8988T (cell line): ENCODE measurements at places on chromosomes 11 and 22.

- no peak for DNase-seq
Observed at GRCh38 chr11:786235-787083, 3.4 kb downstream of the CEND1 start.

DNA sequence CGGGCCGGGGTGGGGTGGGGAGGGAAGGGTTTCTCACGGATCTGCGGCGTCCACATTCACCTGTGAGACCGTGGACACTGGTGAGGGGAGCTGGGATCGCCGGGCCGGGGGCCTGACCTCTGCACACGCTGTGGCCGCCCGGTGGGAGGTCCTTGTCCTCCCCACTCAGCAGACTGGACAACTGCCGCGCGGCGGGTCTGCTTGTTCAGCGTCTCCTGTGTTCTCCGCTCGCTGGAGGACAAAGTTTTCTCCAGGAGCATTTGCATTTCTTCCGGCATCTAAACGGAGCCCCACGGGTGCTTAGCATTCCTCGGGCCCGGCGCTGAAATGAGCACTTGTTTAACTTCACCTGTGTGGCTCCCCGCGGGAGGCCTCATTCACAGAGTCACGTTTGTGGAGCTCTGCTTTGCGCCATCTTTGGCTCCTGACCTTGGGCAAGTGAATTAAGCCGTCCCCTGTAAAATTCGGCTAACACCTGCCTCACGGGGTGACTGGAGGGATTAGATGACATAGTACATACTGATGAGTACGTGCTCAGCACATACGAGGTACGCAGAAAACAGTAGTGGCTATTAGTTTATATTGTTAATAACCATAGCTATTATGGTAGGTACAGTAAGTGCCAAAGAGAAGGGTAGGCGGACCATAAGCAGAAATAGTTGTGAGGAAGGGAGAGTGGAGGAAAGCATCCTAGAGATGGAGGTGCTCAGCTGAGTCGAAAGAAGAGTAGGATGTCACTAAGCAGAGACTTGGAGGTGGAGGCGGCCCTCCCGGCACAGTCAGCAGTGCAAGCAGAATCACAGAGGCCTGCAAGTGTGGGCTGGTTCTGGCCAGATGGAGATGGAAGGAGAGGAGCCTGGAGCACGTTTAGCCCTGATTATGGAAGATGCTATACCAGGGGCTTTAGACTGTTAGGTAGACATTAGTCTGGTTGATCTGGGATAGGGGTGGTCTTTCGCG is 885 bp downstream of the TRMU start:
- DNase-seq = no peak

DNA sequence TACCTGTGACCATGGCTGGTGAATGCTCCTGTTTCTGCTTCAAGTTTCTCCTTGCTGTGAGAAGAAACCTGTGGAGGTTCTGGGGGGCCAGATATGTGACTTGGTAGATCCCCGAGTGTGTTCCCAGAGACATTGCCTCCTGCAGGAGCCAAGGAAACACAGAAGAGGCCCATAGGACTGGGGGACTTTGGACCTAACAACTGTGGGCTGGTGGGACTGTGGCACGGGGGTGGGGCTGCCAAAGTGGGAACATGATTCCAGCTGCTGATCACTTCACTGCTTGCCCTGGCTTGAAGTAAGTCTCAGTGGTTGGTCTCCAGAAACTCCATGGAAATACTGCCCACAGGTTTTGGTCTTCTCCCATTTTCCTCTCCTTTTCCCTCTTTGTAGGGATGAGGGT is 4.1 kb upstream of the NR1H3 start:
- no peak for DNase-seq

GRCh38 chr11:11155962-11156815 is 196.9 kb downstream of the CSNK2A3 start:
- DNase-seq = peak; percentile 74

DNA sequence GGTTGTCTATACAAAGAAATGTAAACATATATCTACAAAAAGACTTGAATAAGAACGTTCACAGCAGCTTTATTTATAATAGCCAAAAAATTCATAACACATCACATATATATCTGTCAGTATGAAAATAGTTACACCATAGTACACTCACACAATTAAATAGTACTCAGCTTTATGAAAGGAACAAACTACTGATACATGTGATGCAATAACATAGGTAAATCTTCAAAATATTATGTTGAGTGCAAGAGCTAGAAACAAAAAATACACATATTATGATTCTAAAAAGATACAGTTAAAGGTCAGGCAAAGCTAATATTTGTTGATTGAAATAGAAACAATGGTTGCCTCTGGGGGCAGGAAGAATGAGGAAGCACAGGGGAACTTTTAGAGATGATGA is 6.6 kb downstream of the MRGPRX2 start:
- no peak for DNase-seq

- no peak for DNase-seq
Observed at GRCh38 chr22:31836010-31836409, 82.2 kb downstream of the DEPDC5 start.

GRCh38 chr11:105838668-105839384 is 183.2 kb downstream of the MSANTD4 start:
- no peak for DNase-seq

DNA sequence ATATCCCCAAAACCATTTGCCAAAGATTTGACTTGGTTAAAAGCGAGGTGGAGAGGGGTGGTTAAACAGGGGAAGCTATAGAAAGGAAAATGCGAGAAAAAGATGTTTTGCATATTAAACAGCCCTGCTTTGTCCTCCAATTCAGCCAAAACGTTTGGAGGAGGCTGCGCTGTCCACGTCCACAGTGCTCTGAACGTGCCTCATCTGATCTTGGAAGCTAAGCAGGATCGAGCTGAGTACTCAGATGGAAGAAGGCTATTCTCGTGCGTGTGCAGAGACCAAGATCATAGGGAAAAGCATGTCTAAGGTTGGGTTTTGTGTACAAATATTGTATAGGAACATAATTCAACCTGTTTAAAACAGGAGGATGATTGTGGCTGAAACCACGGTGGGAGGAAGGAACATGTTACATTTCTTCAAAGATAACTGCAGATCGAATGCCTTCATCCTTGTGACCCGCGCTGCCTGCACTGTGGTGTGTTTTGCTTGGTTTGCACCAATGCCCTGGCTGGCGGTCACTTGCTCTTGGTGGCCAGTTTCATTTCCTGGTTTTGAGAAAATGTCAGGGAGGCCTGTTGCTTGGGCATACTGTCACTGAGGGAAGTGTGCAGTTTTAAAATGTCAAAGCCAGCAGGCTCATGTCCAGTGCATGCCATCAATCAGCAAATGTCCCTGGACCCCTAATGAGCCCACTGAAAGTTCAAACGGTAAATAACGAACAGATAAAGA is 40.4 kb downstream of the FLI1 start:
- no peak for DNase-seq

DNA sequence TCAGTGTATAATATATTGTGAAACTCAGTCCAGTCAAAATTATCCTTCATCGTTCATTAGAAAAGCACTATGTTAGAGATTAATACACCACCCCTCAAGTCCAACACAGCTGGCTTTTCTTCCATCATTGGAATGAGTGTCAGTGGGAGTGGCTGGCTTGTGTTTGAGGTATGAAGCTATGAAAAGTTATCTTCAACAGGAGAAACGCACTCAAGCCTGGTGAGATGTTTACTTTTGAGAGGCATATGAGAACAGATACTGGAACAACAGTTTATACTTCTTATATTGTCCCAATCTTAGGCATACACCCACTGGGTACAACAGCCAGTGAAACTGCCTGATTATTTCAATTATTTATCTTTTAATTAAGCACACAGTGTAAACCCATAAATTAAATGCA is 34.3 kb downstream of the PLEKHB1 start:
- no peak for DNase-seq

DNA sequence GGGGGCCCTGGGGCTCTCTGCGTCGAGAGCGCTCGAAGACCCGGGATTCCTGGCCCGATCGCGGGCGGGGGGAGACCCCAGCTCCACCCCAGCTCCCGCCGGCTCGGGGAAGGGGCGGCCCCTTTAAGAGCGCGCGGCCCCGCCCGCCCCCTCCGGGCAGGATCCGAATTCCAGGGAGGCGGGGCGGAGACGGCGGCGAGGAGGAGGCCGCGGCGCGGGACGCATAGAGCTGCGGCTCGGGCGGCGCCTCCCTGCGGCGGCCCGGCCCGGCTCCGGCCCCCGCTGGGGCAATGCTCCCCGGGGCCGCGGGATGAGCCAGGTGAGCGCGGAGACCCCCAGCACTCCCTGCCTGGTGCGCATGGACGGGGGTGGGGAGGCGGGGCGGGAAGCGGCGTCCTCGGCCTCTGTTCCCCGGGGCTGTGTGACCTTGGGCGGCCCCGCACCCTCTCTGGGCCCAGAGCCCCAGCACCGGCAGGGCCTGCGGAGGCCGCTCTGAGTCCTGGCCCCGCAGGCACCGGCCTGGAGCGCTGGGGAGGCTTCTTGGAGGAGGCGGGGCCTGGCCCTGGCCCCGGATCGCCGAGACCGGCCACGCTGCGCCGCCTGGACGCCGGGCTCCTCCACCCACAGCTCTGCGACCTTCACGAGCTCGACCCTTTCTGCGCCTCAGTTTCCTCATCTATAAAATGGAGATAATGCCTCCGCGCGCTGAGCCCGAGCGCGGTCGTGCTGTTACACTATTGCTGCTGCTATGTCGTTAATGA is 565 bp downstream of the GAS2L1 start:
- DNase-seq = no peak

DNA sequence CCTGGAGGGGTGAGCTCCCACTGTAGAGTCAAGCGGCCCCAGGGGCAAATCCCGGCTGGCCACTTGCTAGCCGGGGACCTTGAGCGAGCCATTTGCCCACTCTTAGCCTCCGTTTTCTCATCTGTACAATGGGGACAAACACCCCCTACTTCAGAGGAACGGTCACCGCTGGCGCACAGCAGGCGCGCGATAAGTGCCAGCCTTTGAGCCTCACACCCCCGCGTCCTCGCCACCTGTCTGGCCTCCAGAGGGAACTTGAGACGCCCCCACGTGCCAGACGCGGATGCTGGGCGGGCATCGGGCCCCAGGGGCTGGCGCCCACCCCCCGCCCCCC is 72.6 kb upstream of the TCF20 start:
- peak; percentile 54 for DNase-seq

DNA sequence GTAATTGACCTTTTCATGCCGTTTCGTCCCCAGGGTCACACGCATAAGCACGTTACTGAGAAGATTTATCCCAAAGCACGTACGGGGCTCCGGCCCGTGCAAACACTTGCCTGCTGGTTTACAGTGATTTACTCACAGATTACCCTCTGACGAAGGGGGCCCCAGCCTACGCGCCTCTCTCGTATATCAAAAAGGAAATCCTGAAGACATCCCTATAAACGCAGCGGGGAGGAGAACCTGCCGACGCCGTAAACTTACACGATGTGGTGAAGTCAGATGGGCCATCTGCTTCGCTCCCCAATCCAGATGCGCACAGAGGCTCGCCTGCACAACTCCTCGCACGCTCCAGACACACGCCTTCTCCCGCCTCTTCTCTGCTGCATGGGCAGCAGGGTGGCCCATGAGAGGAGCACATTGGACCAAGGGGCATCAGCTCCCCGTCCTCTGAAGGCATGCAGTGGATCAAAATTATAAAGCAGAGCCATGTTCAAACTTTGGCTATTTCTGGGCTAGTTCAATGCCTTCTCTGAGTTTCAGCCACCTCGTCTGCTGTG is 123.6 kb downstream of the MN1 start:
- DNase-seq = no peak

DNA sequence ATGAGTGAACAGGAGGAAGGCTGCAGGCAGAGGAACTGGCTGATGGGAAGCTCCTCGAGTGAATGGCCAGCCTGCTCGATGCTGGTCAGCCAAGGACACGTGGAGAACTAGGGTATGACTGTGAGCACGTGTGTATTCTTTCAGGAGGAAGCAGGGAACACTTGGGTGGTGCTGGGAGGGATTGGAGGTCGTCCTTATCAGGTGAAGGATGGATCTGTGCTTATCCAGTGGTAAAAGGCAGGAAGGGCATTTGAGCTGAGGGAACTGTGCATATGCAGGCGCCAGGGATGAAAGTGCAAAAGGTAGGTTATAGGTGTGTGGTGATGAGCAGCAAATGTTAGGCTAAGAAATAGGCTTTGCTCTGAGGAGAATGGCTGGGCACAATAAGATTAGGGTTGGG is 9.7 kb upstream of the SLCO2B1 start:
- peak; percentile 3 for DNase-seq

- DNase-seq = no peak
Observed at GRCh38 chr11:24295360-24295759, 201.5 kb upstream of the LUZP2 start.

- no peak for DNase-seq
Observed at GRCh38 chr11:20081336-20081735, 78.9 kb downstream of the DBX1 start.

DNA sequence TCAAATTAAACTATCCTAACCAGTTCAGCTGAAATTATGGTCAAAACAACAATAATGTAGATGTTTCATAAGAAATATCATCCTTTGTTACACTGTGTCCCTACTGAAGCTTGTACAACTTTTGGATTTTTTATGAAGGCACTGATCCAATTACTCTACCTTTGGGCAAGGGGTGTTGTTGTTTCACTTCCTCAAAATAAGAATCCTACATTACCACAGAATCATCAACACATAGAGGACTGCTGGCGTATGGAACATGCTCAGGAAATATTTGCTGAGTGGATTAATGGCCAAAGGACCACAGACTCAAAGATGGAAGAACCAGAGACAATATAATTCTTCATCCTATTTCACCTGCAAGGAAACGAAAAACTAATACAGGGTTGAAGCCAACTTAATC is 907.5 kb upstream of the CCDC90B start:
- DNase-seq = no peak

GRCh38 chr22:49380095-49380827 is 447.4 kb downstream of the BRD1 start:
- no peak for DNase-seq
